ENCODE measurements at places on chromosomes 1 and 21.

- no peak for DNase-seq
Measured at GRCh38 chr1:215306426-215306825, 223.9 kb downstream of the KCNK2 start.

DNA sequence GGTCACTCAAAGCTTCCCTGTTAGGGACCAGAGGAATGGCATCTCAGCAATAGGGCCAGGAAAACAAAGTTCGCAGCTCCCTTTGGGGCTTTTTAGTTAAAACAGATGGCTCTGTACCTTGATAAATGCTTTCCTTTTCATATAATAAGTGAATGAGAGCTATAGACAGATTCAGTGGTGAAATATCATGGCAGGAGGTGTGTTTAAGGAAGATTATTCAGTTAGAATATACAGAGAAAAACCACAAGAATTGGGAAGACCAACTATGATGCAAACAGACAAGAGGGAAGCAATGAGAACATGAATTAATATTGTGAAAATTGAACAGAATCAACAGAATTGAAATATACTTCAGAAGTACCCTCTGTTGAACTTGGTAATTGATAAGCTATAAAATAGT, 379.4 kb downstream of the PLPP3 start:
- DNase-seq = no peak

GRCh38 chr21:16007943-16008342, 278.2 kb downstream of the USP25 start:
- DNase-seq = no peak

- DNase-seq = no peak
Measured at GRCh38 chr1:238401144-238401543, 510.4 kb upstream of the ZP4 start.

- DNase-seq = no peak
Measured at GRCh38 chr21:46081862-46082712, 15.8 kb upstream of the COL6A2 start.

DNA sequence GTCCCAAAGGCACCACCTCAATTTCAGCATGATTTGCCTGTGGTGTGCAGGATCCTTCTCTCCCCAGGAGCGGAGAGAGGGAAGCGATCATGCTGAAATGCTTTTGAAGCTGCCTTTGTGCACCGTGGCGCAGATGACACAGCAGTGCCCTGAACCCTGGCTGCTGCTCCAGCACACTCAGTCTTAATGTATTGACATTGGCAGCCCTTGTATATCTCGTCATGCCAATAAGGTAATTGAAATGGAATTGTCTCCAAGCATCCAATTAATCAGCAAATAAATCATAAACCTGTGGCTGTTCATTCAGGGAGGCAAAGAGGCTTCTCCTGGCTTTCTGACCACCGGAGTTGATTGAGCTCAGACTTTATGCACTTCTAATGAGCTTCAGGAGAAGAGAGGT, 139.8 kb downstream of the KAZN start:
- DNase-seq = no peak

- DNase-seq = no peak
Measured at GRCh38 chr1:234616644-234617043, 6.7 kb upstream of the IRF2BP2 start.

DNA sequence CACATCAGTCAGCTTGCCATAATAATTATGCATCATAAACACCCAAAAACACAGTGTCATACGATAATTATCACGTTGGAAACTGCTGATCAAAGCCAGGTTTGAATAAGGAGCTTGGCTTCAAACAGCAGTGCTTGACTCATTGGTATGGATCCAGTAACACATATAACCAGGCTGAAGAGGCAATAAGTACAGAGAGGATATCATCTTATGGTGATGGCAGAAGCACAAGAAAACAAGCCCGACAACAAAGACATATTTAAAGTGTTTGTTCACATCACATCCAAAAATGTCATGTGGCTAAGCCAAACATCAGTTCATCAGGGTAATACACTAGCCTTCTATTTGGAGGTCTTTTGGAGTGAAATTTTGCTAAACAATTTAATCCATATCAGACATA, 389.7 kb downstream of the NCAM2 start:
- no peak for DNase-seq

- DNase-seq = no peak
Measured at GRCh38 chr1:21060523-21060922, 116.2 kb downstream of the EIF4G3 start.

GRCh38 chr1:241997401-241997998, 1.4 kb downstream of the MAP1LC3C start:
- DNase-seq = no peak

- DNase-seq = no peak
Measured at GRCh38 chr1:89459081-89459480, 65.5 kb upstream of the LRRC8B start.

DNA sequence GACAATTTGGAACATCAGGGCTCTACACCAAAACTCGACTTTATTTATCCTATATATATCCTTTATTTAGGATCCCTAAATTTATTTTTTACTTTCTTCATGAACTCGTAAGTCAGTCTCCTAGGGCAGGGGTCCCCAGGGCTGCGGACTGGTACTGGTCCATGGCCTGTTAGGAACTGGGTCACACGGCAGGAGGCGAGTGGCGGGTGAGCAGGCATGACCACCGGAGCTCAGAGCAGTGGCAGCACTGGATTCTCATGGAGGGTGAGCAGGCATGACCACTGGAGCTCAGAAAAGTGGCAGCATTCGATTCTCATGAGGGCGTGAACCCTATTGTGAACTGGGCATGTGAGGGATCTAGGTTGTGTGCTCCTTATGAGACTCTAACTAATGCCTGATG, 427.0 kb downstream of the SMYD3 start:
- no peak for DNase-seq

- DNase-seq = no peak
Measured at GRCh38 chr1:107339775-107340174, 198.9 kb downstream of the NTNG1 start.

DNA sequence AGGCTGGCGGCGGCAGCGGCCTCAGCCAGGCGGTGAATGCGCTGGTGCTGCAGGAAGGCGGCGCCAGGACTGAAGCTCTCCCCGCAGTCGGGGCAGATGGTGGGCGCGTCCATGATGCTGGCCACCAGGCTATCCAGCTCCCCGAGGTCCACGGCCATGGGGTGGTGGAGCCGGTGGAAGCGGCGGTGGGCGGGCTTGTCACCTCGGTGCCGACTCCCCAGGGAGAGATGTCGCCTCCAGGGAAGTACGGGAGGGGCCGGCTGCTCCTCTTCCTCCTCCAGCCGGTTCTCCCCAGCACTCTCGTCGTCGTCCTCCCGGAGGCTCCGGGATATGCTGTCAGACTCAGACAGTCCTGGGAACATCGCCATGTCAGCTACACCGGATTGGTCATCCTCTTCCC, 24.4 kb downstream of the ZNF697 start:
- DNase-seq = no peak

DNA sequence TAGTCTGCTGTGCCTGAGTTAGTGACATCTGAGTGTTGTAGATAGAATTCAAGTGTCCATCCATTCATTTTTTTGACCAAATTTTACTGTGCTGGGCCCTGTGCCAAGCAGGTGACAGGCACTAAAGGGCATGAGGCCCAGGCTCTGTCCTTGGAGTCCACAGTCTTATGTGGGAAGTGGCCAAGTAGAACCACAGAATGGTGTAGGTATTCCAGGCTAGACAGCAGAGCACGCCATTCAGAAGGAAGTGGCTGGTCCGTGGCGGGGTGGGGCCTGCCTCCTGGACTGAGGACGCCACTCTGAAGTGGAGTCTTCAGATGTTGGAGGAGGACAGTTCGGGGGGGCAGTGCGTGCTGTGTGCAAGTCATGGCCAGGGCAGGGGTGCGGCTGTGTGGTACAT, 68.9 kb upstream of the ACTL8 start:
- DNase-seq = no peak

Measured in WERI-Rb-1 (cell line).